NCI-H1694 (cell line): ENCODE measurements at places on chromosomes 12 and 14.

GRCh38 chr12:98645572-98646067, 530 bp downstream of the APAF1 start:
- DNase-seq, result no peak

- no peak for DNase-seq
These were observed 315.9 kb downstream of the BMP4 start for GRCh38 chr14:53640695-53641094.

DNA sequence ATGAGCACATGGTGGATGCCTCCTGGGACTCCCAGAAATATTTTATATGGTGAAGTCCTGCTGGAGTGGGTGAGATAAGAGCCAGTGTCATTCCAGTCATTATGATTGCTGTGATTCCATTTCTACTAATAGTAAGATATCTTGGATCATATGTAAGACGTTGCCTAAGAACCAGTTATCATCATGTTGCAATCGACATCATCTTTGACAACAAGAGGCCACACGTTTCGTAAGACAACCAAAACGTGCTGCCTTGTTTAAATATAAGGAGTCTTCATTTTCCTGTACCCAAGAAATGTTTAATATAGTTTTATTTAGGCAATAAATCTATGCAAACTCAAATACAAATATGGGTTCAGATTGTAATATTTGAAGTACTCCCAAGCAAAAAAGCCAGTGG, 58.4 kb downstream of the SPTSSA start:
- no peak for DNase-seq

GRCh38 chr14:74604911-74605310, 7.1 kb downstream of the LTBP2 start:
- no peak for DNase-seq

DNA sequence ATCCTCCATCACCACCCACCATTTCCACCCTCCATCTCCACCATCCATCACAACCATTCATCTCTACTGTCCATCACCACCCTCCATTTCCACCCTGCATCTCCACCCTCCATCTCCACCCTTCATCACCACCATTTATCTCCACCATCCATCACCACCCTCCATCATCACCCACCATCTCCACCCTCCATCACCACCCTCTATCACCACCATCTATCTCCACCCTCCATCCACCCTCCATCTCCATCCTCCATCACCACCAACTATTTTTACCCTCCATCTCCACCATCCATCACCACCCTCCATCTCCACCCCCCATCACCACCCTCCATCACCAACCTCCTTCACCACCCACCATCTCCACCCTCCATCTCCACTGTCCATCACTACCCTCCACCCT, 4.7 kb upstream of the CEP170B start:
- DNase-seq, result no peak
